ENCODE measurements at places on chromosomes 12 and 14.

- no peak for DNase-seq
Measured at GRCh38 chr12:13304924-13305323, 108.4 kb downstream of the EMP1 start.

DNA sequence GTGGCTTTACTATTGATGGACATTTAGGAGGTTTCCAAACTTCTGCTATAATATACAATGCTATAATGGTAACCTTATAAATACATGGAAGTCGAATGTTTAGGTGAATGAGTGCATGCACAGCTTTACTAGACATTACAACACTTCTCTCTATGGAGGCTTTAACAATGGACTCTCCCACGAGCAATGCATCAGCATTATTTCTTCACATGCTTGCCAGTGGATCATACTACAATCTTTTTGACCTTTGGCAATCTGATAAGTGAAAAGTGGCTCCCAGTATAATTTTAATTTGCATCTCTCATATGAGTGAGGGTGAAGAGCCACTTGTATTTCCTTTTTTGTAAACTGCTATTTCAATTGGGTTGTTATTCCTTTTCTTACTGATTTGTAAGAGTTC lies 18.2 kb downstream of the RDH12 start:
- DNase-seq, result no peak

DNA sequence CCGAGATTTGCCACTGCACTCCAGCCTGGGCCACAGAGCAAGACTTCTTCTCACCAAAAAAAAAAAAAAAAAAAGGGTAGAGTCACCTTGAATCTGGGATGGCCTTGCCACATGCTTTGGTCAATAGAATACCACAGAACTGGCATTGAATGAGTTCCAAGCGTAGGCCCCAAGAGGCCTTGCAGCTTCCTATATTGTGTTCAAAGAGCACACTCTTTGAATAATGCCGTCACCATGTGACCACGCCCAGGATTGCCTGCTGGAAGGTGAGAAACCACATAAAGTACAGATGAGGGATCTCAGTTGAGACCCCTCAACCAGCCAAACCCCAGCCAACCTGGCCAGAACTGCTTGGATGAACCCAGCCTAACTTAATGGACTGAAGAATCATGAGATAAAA lies 239.2 kb upstream of the AMIGO2 start:
- no peak for DNase-seq

DNA sequence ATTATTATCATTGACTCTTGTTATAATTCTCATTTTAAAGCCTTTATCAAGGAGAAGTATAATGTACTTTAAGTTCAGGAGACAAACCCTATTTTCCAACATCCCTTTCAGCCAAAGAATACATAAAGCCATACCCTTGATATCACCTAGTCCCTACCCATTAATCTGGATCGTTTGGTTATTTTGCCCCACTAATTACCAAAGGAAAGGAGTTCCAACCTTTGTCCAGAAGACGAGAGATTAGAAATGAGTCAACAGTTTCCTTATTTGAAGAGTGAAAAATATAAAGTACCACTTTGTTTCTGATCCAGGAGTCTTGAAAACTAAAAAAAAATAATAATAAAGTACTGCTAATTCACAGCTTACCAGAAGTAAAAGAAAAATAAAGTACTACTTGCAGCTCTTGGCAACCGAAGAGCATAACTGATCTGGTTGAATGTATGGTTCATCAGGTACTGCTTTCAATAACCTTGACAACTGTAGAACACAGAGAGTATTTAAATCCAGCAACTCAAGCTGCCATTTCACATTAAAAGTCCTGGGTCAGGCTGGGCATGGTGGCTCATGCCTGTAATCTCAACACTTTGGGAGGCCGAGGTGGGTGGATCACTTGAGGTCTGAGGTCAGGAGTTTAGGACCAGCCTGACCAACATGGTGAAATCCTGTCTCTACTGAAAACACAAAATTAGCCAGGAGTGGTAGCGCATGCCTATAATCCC lies 33.7 kb downstream of the LIMA1 start:
- no peak for DNase-seq

GRCh38 chr12:109920261-109920780 lies 20.2 kb downstream of the TCHP start:
- DNase-seq, result no peak

- DNase-seq, result no peak
Measured at GRCh38 chr14:102616799-102617198, 24.4 kb downstream of the RCOR1 start.

DNA sequence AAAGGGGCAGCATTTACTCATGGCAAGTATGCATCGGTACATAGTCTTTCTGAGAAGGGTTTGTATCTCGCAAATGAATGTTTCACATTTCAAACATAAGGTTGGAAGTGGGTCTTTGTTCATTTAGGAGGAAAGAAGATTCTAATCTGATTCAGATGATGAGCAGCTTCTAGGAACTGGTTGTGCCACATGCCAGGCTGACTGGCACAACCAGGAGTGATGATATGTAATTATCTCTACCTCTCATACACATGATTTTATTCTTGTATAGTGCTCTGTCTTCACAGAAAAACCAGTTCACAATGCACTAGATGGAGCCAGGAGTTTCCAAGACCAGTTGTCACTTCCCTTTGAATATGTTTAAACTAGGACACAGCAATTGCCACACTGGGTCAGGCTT lies 13.7 kb upstream of the BEST3 start:
- DNase-seq, result no peak

- DNase-seq, result no peak
Measured at GRCh38 chr12:88299567-88300101, 157.5 kb downstream of the TMTC3 start.

- DNase-seq, result no peak
Measured at GRCh38 chr14:79544698-79545070, 666.6 kb downstream of the DIO2 start.

DNA sequence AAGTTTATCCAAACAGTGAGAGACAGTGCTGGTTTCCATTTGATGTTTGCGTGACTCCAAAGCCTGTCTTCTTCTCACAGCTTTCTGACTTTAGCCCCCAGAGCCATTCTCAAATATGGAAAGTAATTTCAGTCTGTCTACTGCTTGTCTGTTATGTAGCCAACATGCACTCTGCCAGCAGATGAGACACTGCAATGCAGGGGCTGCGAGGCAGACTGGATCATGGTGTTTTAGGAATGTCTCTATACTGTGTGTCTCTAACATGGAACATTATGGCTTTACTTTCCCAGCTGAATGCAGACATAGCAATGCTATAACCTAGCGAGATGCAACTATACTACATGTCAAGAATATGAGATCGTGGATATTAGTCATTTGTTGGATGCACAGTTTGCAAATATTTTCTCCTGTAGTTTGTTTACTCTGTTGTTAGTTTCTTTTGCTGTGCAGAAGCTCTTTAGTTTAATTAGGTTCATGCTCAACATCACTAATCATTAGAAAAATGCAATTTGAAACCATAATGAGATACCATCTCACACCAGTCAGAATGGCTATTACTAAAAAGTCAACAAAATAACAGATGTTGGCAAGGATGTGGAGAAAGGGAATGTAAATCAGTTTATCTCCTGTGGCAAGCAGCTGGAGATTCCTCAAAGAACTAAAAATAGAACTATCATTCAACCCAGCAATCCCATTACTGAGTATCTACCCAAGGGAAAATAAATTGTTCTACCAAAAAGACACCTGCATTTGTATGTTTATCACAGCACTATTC lies 235.8 kb upstream of the TMTC1 start:
- DNase-seq, result no peak

- no peak for DNase-seq
Measured at GRCh38 chr14:33792009-33792719, 158.7 kb downstream of the EGLN3 start.

DNA sequence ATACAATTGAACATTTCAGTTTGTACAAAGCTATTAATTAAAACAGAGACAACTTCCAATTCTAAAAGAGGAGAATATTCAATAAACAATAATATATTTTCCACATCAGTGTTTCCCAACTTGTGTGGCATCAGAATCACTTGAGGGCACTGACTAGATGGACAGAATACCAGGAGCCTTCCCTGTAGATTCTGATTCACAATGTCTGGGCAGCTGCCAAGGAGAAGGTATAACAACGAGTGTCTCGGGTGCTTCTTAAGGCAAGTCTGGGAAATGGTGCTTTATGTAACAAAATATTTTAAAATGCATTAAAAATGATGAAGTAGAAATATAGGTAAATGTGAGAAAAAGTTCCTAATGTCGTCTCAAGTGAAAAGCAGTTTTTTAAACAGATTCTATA lies 26.2 kb downstream of the GALC start:
- DNase-seq, result no peak

GRCh38 chr14:99524091-99524661 lies 43.0 kb downstream of the CCNK start:
- no peak for DNase-seq

DNA sequence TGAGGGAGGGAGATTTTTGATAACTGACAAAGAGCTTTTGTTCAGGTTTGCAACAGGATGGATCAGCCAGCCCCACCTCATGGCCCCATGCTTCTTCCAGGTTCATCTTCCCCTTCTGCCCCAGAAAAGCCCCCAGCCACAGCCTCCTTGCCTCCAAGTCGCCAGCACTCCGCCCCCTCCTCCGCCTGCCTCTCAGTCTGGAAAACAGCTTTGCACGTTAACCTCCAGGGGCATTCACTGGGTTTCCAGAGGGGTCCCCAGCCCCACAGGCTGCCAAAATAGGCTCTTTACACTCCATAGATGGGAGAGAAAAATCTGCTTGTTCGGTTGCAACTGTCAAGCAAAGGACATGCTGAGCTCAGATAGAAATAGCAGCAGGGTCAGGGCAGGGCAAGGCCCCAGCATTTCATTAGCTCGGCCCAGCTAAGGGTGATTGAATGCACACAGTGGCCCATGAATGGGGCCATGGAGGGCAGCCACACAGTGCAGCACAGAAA lies 253.6 kb downstream of the ZFP36L1 start:
- no peak for DNase-seq

GRCh38 chr14:100525615-100526014 lies 61.6 kb downstream of the BEGAIN start:
- DNase-seq, result no peak

GRCh38 chr12:96719660-96720362 lies 187.2 kb upstream of the NEDD1 start:
- DNase-seq, result no peak

DNA sequence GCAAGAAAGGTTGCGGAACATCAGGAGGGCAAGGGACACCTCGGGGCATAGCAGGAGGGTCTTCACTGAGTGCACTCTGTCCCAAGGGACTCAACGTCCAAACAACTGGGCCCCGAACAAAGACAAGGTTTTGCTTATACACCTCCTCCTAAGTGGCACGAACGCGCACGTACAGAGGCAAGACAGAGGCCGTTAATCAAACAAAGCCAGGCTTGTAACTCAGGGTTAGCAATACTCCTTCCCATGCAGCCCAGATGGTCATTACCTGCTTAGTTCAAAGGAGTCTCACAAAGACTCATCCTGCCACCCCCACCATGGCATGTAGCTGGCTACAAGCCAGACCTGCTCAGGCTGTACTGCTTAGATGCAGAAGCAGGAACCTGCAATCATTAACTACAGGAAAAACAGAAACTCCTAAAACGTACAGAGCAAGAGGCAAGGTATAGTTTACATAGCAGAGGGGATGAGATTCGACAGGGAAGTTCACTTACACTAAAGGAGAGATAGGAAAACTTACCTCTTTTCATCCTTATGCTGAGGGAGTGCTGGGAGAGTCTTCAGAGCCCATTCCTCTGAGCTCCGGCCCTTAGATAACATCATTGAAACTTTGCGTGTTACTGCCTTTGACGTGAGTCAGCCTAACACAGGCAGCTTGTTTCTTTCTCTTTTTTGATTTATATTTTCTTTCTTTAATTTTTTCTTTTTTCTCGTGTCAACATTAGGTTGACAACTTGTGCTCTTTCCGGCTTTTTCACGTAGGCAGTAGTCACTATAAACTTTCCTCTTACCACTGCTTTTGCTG lies 1319.1 kb downstream of the TMEM121 start:
- no peak for DNase-seq

DNA sequence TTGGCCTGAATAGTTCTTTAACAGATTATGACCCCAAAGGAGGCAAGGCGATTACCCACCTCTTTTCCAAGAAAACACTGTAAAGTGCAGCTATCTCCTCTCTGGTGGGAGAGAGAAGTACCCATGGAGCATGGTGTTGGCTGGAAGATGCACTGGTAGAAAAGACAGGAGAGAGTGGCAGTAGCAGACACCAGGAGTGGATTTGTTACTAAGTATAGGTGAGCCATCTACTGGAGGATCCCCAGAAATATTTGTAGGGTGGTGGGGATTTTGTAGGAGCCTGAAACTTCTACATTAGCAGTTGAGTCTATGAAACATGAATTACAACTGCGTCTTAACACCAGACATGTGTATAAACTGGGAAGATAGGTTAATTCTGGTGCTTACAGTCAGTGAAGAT lies 148.0 kb downstream of the SLC38A4 start:
- no peak for DNase-seq

- DNase-seq, result no peak
Measured at GRCh38 chr12:10634427-10634826, 21.0 kb upstream of the MAGOHB start.
